Caco-2 (cell line): ENCODE measurements at places on chromosomes 5 and 9. TPM values are rescaled to one million over a fixed set of nuclear protein-coding genes. Genes with fewer than 3 reads are reported as not detected.

PKD2L2 gene
- total RNA-seq = not detected in 2 replicates

PCDHGB1 gene
- 0.60 and 0.66 TPM in 2 replicates for total RNA-seq

TAF11L10 gene
- total RNA-seq = not detected in 2 replicates

ACTL7B gene
- total RNA-seq = 0.14 TPM in 1 of 2 replicates, not detected in the other

SURF6 gene
- total RNA-seq = 31.6 and 32.4 TPM in 2 replicates

DNA sequence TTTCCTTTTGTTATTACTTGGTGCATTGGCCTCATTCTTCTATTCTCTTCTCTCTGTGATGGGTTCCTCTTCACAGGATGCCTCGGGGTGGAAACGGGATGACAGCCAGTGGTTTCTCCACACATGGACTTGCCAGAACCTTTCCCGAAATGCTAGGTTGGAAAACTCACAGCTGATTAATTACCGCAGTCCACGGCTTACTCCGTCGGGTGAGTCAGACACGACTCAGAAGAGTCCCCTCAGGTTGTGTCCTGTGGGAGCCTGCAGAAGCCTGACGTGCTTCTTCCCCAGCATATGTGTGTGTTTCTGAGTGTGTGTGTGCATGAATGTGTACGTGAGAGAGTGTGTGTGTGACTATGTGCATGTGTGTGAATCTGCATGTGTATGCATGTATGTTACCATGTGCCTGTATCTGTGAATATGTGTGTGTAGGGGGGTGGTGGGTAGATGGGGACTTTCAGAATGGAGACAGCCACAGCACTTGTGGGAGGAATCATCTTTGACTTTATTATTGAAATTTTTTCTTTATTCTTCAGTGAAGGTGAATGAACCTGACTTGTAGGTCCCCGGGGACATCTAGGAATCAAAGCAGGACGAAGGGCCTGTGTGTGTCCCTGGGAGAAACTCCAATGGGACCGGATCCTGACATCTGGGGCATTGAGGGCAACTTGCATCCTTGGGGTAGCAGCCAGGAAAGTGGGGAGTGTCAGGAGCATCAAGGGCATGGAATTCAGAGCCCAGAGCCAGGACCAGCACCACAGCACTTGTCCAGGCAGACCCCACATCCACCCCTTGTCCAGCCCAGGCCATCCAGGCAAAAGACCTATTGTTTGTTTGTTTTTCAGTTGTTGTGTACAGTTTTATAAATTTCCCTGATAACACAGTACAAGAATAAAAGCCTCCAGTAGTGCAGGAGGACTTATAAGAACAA is 21.9 kb upstream of the MED10 start:
- no peak for DNase-seq

DNA sequence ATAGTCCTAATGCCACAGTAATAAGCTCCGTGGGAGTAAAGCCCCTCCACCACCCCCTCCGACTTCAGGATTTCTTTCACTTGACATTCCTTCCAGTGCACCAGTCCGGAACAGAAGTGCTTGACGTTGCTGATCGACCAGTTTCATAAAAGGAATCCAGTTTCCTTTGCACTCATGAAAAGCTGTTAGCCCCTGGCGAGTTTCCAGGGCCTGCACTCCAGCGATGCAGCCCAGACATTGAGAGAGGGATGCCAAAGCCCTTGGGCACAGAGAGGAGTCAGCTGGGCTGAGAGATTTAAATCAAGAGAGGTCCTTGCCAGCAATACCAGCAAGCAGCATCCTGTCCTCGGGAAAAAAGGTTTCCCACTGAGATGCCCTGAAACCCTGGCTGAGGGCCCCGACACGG is 170.1 kb downstream of the GABBR2 start:
- DNase-seq = no peak

- no peak for DNase-seq
These were observed 77.6 kb downstream of the PRLR start for GRCh38 chr5:35152733-35153132.

DNA sequence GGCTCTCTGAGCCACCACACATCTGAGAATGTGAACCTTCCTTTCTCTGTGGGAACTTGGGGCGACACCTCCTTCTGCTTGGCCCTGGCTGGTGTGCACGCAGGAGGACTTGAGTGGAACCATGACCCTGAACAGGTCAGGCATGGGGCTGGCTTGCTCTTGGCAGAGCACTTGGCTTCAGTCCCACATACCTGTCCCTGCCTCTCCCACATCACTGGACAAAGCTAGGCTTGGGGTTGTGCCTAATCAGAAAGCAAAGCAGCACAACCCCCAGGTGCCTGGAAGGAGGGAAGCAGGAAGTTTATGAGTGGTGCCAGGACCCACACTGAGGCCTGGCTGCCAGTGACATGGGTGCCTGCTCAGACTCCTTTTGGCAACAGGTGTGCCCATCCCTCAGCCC is 13.2 kb downstream of the GADD45G start:
- no peak for DNase-seq

DNA sequence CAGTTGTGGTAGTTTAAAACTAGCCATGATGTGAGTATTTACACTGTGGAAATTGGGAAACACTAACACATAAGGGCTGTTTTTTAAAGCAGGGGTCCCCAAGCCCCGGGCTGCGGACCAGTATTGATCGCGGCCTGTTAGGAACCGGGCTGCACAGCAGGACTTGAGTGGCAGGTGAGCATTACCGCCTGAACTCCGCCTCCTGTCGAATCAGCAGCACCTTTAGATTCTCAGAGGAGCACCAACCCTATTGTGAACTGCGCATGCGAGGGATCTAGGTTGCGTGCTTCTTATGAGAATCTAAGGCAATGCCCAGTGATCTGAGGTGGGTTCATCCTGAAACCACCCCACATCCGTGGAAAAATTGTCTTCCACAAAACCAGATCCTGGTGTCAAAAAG is 127.8 kb downstream of the PCSK5 start:
- DNase-seq = no peak

DNA sequence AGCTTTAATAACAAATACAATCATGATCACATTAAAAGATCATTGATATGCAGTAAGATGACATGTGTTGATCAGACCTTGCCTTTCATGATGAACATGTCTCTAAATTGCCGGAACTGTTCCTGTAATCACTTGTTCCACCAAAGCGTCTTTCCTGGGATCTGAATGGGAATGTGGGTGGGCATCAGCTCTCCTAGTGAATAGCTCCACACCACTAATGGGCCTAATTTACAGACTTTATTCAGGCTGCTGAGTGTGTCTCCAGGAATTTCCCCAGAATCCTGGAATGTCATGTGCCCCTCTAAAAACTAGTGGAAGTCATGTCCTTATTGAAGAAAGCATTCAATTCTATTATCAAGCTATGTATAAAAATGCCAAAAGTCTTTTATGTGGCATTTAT is 765.1 kb upstream of the CTNND2 start:
- DNase-seq = no peak
